CD4-positive, alpha-beta T cell treated with Interleukin-10 for 1 hour (primary cell): ENCODE measurements at places on chromosomes 16 and 17.
A peak's percentile ranks its signal among the peaks of the same experiment; 100 is the strongest.

DNA sequence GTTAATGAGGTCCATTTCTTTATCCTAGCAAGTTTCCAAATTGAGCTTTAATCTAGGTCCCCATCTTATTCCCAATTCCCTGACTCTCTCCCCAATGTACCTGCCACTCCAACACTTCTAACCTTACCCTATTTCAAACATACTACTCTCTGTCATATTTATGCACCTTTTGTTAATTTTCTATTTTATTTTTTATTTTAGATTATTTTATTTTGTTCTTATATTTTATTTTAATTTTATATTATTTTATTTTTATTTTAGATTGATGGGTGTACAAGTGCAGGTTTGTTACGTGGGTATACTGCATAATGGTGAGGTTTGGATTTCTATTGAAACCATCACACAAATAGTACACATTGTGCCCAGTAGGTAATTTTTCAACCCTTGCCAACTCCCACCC is 333.9 kb upstream of the ERCC4 start:
- DNase-seq, result no peak

- DNase-seq, result no peak
Measured at GRCh38 chr17:29154516-29155226, 25.5 kb downstream of the MYO18A start.

- no peak for DNase-seq
Measured at GRCh38 chr17:78072961-78073360, 55.6 kb downstream of the TMC6 start.

DNA sequence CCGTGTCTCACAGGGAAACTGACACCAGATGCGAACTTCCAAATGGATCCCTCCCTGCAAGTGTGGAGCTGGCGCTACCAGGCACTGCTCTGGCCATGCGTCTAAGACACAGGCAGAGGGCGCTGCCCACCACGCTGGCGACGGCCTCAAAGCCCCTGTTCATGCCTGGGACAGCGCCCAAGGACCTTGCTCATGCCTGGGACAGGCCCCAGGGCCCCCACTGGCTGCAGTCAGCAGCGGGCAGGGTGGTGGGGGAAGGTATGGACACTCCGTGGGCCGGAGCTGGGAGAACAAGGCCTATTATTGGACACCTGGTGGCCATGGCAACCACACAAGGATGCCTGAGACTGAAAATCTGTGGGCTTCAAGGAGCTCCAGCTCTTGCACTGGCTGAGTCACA is 8.8 kb downstream of the ZG16B start:
- peak; percentile 61 for DNase-seq

GRCh38 chr17:21278450-21279197 is 5.9 kb upstream of the MAP2K3 start:
- DNase-seq, result peak; percentile 70

DNA sequence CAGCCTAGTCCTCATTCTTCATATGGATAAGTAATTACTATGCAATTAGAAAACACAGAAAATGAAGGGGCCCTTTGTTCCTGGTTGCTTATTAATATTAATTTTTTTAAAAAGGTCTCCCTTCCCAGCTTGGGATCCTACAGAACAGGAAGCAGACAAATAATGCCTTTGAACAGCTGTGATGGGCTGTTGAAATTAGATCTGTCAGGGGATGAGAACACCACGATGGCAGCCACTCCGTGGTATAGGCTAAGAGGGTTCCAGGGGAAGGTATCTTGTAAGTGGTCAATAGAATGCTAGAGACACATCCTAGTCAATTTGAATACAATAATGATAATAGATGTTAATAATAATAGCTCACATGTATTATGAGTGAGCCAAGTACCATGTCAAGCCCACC is 83.1 kb downstream of the CCDC182 start:
- DNase-seq, result no peak

DNA sequence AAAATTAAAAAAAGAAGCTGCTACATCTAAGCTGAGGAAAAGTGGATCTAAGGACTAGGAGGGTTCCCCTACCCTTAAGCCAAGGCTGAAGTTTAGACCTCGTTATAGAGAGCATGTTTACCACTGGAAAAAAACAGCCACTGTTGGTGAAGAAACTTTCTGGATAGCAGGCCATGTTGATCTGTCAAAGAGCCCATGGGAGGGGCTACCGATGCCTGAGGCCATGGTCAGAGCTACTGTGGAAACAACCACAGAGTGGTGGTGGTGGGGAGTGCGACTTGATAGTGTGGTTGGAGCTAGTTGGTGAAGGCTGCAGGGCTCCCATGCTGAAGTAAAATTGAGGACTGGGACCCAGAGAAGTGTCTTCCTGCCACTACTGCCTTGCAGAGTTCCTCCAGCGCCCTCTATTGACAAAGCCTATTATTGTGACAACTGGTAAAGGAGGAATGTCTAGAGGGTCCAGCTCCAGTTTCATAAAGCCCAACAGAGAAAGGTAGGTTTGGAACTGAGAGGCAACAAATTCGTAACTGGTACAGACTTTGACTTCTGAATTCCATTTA is 12.7 kb upstream of the FAM20A start:
- peak; percentile 44 for DNase-seq

DNA sequence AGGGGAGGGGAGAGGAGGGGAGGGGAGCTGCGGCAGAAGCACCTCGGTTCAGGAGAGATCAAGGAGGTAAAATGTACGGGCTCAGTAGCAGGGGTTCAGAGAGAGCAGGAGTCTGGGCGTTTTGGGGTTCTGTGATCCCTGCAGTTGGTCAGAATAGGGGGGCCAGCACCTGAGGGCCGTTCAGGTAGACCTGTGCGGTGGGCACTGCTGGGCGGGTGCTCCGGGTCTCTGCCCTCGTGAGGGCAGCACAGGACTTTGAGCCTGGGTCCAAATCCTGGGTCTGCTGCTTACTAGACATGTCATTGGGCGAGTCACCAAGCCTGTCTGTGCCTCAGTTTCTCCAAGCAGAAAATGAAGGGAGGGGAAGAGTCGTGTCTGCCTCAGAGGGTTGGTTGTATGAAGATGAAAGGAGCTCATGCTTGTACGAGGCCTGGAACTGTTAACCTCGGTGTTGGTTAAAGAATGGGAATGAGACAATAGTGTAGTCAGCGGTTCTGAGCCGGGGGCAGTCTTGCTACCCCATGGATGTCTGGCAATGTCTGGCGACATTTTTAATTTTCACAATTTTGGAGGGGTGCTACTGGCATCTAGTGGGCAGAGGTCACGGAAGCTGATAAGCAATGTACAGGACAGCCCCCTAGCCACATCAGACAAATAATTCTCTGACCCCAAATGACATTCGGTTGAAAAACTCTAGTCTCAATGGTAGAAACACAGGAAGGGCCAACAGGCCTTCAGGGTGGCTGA is 35.4 kb downstream of the OR1D5 start:
- DNase-seq, result no peak

DNA sequence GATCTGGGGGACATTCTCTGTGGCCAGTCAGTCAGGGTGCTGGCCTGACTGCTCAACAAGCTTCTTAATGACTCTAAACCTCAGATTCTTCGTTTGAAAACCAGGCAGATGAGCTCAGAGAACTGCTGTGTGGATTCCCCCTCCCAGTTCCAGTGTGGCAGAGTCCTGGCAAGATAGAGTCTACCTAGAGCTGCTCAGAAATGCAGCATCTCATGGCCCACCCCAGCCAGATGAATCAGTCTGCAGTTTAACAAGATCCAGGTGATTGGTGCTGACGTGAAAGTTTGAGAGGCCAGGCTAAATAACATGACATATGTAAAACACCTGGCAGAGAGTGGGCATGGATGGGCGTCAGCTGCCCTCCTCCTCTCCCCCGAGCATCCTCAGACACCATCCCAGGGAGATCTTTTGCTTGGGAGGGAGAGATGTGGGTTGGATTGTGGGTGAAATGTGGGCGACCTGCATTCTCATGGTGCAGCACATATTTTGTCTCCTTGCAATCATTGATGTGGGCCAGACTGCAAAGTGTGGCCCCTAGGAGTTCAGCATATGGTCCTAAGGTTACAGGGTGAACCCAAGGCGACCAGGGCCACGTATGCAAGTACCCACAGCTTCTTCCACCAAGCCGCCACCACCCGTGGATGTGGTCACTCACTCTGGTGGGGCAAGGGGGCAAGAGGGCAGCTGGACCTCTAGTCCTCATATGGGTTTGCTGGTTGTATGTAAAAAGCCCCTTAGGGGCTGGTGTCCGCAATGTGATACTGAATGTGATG is 19.5 kb downstream of the SOCS3 start:
- DNase-seq, result no peak

GRCh38 chr16:81405702-81406113 is 38.9 kb upstream of the CMIP start:
- no peak for DNase-seq

DNA sequence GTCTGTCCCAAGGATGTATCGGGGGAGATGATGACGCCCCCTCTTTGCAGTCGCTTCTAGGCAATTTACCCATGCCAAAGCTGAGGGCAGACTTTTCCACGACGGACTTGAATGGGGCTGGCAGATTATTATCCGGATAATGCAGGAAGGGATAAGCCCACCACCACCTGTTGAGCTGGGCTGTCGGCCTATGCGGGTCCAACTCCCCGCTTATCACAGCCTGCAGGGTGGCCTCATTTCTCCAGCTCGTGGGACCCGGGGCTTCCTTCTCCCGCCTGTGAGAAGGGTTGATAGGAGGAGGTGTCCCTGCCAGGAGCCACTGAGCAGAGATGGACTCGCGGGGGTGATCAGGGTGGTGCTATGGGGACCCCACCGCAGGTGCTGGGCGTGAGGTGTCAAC is 559 bp downstream of the CACNG5 start:
- DNase-seq, result no peak

- no peak for DNase-seq
Measured at GRCh38 chr17:73759324-73759723, 115.1 kb upstream of the SDK2 start.

DNA sequence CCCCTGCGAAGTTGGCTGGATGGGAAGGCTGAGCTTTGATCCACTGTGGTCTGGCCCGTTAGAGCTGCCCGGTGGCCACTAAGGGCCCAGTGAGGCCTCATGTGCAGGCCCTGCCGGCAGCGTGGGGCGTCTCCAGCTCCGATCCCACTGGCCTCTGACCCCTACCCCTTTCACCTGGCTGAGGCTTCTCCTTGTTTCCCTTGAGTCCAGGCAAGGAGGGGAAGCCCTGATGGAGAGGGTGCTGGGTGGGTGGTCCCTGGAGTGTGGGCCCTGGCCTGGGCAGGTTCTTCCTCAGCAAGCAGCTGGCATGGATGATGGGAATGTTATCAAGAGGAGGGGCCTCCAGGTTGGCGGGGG is 356.8 kb downstream of the SEC14L1 start:
- no peak for DNase-seq

DNA sequence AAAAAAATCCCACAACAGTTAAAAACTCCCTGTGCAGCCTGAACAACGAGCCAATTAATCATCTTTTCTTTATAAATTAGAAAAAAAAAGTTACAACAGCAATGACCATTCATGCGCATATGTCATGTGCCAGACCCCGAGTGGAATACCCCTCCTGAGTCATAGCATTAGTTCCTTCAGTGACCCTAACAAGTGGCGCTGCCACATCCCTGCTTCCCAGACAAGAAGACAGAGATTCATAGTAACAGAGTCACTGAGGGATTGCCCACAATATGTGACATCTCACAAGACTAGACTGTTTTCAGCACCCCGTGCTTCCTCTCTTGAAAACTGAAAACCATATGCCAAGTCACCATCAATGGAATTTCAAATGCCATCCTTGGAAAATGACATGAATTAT is 7.9 kb downstream of the UMOD start:
- DNase-seq, result no peak

DNA sequence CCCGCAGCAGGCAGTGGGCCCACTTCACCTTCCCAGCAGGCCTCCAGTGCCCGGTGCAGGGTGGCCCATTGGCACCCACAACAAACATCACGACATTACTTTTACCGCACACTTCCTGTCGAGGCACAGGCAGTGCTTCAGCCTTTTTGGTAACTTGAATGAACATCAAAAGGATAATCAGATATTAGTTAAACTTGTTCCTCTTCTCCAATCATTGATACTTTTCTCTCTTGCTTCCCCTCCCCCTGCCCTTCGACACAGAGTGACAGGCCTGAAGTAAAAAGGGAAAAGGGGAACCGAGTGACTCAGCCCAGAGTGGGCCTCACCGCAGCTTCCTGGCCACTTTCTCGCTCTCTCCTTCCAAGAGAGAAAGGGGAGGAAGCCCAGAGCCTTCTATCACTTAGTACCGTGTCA is 507.0 kb downstream of the MAF start:
- DNase-seq, result peak; percentile 47

GRCh38 chr17:17086585-17086984 is 44.3 kb downstream of the MPRIP start:
- DNase-seq, result no peak

DNA sequence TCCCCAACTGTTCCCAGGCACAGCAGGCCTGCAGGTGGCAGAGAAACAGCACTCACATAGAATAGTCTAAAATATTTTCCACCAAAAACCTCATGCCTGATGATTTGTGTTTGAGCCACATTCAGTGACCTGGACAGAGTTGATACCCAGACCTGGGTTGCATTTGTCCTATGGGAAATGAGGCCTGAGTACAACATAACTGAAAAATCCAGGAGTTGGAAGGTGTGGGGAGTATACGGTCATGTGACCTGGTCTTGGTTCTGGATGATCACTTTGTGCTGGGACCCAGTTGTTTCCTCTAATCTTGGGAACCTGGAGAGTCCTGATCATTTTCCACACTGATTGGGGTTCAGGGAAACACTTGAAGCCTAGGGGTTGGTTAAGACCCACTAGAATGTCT is 200.3 kb upstream of the MPHOSPH6 start:
- DNase-seq, result no peak

DNA sequence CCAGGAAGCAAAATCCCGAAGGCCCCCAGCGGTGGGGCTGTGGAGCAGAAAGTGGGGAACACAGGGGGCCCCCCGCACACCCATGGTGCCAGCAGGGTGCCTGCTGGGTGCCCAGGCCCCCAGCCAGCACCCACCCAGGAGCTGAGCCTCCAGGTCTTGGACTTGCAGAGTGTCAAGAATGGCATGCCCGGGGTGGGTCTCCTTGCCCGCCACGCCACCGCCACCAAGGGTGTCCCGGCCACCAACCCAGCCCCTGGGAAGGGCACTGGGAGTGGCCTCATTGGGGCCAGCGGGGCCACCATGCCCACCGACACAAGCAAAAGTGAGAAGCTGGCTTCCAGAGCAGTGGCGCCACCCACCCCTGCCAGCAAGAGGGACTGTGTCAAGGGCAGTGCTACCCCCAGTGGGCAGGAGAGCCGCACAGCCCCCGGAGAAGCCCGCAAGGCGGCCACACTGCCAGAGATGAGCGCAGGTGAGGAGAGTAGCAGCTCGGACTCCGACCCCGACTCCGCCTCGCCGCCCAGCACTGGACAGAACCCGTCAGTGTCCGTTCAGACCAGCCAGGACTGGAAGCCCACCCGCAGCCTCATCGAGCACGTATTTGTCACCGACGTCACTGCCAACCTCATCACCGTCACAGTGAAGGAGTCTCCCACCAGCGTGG is 6.5 kb downstream of the CBX2 start:
- DNase-seq, result no peak

DNA sequence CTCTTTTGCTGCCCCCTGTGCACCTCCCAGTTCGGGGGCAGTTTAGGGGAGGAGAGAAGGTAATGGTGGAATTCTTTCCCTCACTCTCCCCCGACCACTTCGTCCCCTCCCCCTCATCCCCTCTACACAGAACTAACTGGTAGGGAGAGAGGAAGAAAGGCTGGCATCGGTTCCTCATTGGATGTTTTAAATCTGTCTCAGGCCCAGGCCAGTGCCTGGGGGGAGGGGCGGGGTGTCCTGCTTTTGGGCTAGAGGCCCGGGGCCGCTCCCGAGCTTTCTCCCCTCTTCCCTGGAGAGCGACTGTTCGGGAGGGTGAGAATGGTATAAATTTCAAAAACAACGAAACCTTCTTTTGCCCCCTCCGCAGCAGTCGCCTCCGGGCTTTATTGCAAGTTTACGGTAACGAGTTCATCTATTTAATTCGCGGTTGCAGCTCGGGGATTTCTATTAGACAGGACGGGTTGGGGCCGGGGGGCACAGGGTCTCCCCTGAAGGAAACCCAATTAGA is at the start of gene PRAC2:
PRAC2 (plus strand) TSS at position 271 of the 508 bp plus-strand sequence. CDS start 1,226 bp downstream, outside the sequence.
- DNase-seq, result no peak
